Hair follicle dermal papilla cell (primary cell): ENCODE measurements at places on chromosomes 7 and 10. TPM values are rescaled to one million over a fixed set of nuclear protein-coding genes. Genes with fewer than 3 reads are reported as not detected.

CSTF2T gene
- 18.0 and 23.7 TPM in 2 replicates for total RNA-seq

DDC gene
- total RNA-seq = not detected in 2 replicates

GARIN1A gene
- total RNA-seq = 2.1 and 2.4 TPM in 2 replicates

NKX1-2 gene
- 0.16 TPM in 1 of 2 replicates, not detected in the other for total RNA-seq

VAX1 gene
- not detected in 2 replicates for total RNA-seq

MSANTD7 gene
- 12.9 and 13.6 TPM in 2 replicates for total RNA-seq

SH2D4B gene
- total RNA-seq = not detected in 2 replicates

TDRD1 gene
- 3.3 and 4.7 TPM in 2 replicates for total RNA-seq

SORCS1 gene
- total RNA-seq = not detected in 2 replicates

SCART1 gene
- total RNA-seq = 4.3 and 5.2 TPM in 2 replicates

SLC26A3 gene
- total RNA-seq = not detected in 2 replicates

CRYGN gene
- total RNA-seq = 0.16 and 0.61 TPM in 2 replicates

AKR1C3 gene
- 41.5 and 84.8 TPM in 2 replicates for total RNA-seq

NEBL gene
- not detected in 2 replicates for total RNA-seq

TMEM106B gene
- 58.5 and 76.1 TPM in 2 replicates for total RNA-seq

TMEM213 gene
- total RNA-seq = not detected in 2 replicates

SMO gene
- 11.7 and 17.7 TPM in 2 replicates for total RNA-seq

ITPRID1 gene
- not detected in 2 replicates for total RNA-seq

LDB3 gene
- total RNA-seq = under 0.01 TPM in 1 of 2 replicates, not detected in the other

EPO gene
- total RNA-seq = not detected in 2 replicates

TAS2R3 gene
- total RNA-seq = 0.81 and 1.2 TPM in 2 replicates

BMPR1A gene
- total RNA-seq = 72.3 and 87.5 TPM in 2 replicates

FKBP6 gene
- not detected in 2 replicates for total RNA-seq

OSBPL3 gene
- total RNA-seq = 53.4 and 56.2 TPM in 2 replicates

CALML3 gene
- total RNA-seq = 0.12 TPM in 1 of 2 replicates, not detected in the other

KDM7A gene
- total RNA-seq = 4.4 and 7.6 TPM in 2 replicates

ELN gene
- 36.6 and 38.0 TPM in 2 replicates for total RNA-seq

CDNF gene
- 0.24 and 1.9 TPM in 2 replicates for total RNA-seq

PROSER2 gene
- total RNA-seq = 0.65 TPM in 1 of 2 replicates, not detected in the other

FGF8 gene
- not detected in 2 replicates for total RNA-seq

GHITM gene
- 118 and 129 TPM in 2 replicates for total RNA-seq

AP3M1 gene
- total RNA-seq = 45.4 and 48.8 TPM in 2 replicates

ITPRIP gene
- 22.9 and 23.1 TPM in 2 replicates for total RNA-seq

GPR22 gene
- total RNA-seq = under 0.01 TPM in 1 of 2 replicates, not detected in the other

TRPV5 gene
- not detected in 2 replicates for total RNA-seq

HYAL4 gene
- not detected in 2 replicates for total RNA-seq

MUC3A gene
- not detected in 2 replicates for total RNA-seq

OR6V1 gene
- total RNA-seq = not detected in 2 replicates
